ENCODE measurements at places on chromosomes 1 and 21.
A peak's percentile ranks its signal among the peaks of the same experiment; 100 is the strongest.

GRCh38 chr1:103177108-103177775 lies 68.9 kb upstream of the COL11A1 start:
- DNase-seq = no peak

- no peak for DNase-seq
Observed at GRCh38 chr1:65247419-65248359, 61.7 kb upstream of the DNAJC6 start.

DNA sequence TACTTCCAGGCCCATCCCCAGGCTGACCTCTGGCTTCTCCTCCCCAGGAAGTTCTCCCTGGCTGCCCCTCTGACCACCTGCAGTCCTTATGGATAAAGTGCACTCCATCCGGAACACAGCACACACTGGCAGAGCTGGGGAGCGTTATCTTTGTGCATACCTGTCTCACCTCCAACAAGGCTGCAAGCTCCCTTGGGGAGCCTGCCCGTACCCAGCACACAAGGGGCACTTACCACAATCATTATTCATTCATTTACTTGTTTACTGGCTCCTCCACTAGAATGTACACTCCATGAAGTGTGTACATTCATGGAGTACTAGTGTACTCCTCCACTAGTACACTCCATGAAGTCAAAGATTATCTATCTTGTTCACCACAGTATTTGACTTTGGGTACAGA lies 30.3 kb downstream of the GLIS1 start:
- no peak for DNase-seq

DNA sequence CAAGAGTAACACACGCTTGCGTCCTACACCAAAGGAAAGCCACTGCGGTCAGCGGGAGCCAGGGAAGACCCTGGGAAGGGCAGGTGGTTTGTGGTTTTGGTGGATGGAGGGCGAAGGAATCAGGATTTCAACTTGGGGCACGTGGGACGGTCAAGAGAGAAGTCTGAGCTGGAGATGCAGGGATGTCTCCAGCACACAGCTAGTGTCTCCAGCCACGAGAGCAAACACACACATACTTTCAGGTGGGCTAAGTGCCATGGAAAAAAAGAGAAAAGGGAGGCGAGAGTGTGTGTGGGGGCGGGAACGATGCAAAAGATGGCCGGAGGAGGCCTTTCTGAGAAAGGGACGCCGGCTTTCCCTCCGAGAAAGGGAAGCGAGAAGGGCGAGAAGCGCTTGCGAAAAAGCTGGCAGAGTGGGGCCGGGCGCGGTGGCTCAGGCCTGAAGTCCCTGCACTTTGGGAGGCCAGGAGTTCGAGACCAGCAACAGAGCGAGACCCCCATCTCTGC lies 1.4 kb upstream of the SRRM1 start:
- DNase-seq = peak; percentile 76

- DNase-seq = peak; percentile 62
Observed at GRCh38 chr1:13829152-13829769, 129.3 kb downstream of the PRDM2 start.

GRCh38 chr1:1114431-1114830 lies 1.5 kb downstream of the C1orf159 start:
- no peak for DNase-seq

- no peak for DNase-seq
Observed at GRCh38 chr1:114554577-114554976, 26.8 kb downstream of the BCAS2 start.

- DNase-seq = peak; percentile 91
Observed at GRCh38 chr1:161185282-161185682, 8.0 kb upstream of the B4GALT3 start.

DNA sequence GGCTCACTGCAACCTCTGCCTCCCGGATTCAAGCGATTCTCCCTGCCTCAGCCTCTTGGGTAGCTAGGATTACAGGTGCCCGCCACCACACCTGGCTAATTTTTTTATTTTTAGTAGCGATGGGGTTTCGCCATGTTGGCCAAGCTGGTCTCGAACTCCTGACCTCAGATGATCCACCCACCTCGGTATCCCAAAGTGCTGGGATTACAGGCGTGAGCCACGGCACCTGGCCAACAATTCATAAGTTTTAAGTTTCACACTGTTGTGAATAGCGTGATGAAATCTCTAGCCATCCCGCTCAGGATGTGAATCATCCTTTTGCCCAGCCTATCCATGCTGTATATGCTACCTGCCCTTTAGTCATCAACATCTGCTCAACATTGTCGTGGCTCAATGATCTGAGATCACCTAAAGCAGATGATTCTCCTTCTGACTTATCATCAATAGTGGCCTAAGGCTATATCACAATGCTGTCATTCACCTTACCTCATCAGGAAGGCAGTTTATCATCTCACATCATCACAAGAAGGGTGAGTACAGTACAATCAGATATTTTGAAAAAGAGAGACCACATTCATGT lies 2.6 kb downstream of the PFDN2 start:
- no peak for DNase-seq

DNA sequence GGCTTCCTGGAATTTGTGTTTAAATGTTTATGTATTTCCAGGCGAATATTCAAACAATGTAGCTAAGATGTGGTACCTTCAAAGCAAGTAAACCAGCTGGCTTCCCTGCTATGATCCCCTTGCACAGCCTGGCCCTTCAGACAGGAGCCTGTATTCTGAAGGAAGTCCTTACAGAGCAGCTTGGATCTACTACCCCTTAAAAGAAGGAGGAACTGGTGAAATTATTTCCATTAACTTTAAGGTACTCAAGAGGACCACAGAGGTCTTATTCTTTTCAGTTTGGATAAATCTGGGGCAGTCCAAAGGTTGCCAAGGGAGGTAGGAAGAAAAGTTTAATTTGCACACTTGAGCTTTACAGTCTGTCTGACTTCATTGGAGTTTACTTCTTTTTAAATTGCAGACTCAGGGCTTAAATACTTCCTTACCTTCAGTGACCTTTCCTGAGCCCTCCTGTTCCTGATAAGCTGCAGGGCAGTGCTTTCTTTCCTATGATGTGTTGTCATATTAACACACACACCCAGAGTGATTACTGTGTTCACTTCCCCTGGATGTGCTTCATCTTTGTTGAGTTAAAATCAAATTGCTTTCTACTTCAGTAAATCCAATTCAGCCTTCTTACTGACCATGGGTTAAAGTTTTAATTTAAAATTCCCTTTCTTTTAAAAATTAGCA lies 40.5 kb downstream of the DISC1 start:
- no peak for DNase-seq

- DNase-seq = no peak
Observed at GRCh38 chr1:55932402-55932801, 647.0 kb downstream of the PLPP3 start.

GRCh38 chr21:18902660-18903059 lies 499.1 kb upstream of the TMPRSS15 start:
- DNase-seq = no peak

- no peak for DNase-seq
Observed at GRCh38 chr1:209651138-209651587, 1.1 kb downstream of the LAMB3 start.

GRCh38 chr1:240652549-240652948 lies 40.6 kb upstream of the GREM2 start:
- no peak for DNase-seq

- no peak for DNase-seq
Observed at GRCh38 chr1:64263335-64263734, 59.9 kb downstream of the UBE2U start.

- no peak for DNase-seq
Observed at GRCh38 chr1:3175486-3175885, 106.5 kb downstream of the PRDM16 start.

GRCh38 chr1:64823691-64824476 lies 79.0 kb downstream of the RAVER2 start:
- DNase-seq = no peak

GRCh38 chr1:21115098-21115760 lies 61.5 kb downstream of the EIF4G3 start:
- DNase-seq = no peak

Measured in suprapubic skin (tissue), 4 donors.